ENCODE measurements at places on chromosomes 4 and X.

GRCh38 chr4:111781611-111782010, 363.6 kb upstream of the FAM241A start:
- H3K36me3 ChIP-seq, result no peaks in the 10 kb centered on the region
- no peaks in the 10 kb centered on the region for H3K27me3 ChIP-seq
- DNase-seq, result no peak
- no peak overlapping the region for H3K27ac ChIP-seq
- H3K4me3 ChIP-seq, result no peak overlapping the region

- H3K27ac ChIP-seq, result no peak overlapping the region
- H3K4me1 ChIP-seq, result no peaks in the 10 kb centered on the region
- no peak overlapping the region for H3K4me3 ChIP-seq
- H3K27me3 ChIP-seq, result no peaks in the 10 kb centered on the region
Measured at GRCh38 chr4:148239494-148239985, 202.7 kb downstream of the NR3C2 start.

GRCh38 chr4:8705161-8706145, 112.9 kb downstream of the CPZ start:
- no peaks in the 10 kb centered on the region for H3K36me3 ChIP-seq
- H3K4me3 ChIP-seq, result no peak overlapping the region
- H3K27me3 ChIP-seq, result no peaks in the 10 kb centered on the region
- no peak for DNase-seq
- no peak overlapping the region for H3K27ac ChIP-seq

- no peaks in the 10 kb centered on the region for H3K36me3 ChIP-seq
- DNase-seq, result no peak
- H3K4me1 ChIP-seq, result no peaks in the 10 kb centered on the region
Measured at GRCh38 chr4:168796362-168797106, 213.5 kb downstream of the CBR4 start.

All from activated CD4-positive, alpha-beta memory T cell treated with anti-CD3 and anti-CD28 coated beads, Interleukin-2, amount 10 ng/mL, durations not matched to agents 7 days and 5 days (primary cell).